ENCODE measurements at places on chromosomes 4 and X. TPM values are rescaled to one million over a fixed set of nuclear protein-coding genes. Genes with fewer than 3 reads are reported as not detected.

F8A2 gene
- not detected for total RNA-seq

F8A3 gene
- 0.19 TPM for total RNA-seq

DNA sequence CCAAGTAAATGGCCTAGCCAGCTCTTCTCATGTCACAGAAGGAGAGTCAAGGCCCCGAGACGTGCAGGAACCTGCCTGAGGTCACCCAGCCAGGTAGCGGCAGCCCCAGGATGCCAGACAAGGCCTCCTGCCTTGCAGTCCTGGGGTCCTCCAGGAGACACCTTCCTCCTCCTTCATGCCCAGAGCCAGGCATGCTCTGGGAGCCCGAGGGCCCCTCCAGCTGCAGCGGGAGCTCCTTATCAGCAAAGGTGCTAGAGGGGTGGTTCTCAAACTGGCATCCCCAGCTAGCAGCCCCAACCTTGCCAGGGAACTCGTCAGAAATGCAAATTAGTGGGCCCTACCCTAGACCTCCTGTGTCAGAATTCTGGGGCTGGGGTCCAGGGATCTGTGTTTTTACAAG is 56.2 kb upstream of the AFAP1 start:
- no peak for DNase-seq

DNA sequence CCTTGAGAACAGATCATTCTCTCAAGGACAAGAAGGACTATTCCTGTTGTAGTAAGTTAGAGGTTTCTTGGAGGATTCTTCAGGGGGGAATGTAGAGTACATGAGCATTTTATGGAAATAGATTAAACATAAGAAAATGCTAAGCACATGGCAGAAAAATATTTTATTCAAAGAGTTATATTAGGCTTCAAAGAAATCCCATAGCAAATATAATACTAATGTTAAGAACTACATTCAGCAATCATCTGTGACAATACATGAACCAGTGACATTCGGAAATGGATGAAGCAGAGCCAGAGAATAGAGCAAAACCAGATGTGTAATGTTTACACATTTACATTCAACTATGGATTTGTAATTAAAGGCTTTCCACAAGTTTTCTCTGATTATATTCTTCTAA is 288.6 kb downstream of the NAF1 start:
- no peak for DNase-seq

- DNase-seq = no peak
Measured at GRCh38 chrX:40871385-40872082, 136.2 kb upstream of the MED14 start.
